NCI-H526 (cell line): ENCODE measurements at places on chromosomes 7 and 10.

DNA sequence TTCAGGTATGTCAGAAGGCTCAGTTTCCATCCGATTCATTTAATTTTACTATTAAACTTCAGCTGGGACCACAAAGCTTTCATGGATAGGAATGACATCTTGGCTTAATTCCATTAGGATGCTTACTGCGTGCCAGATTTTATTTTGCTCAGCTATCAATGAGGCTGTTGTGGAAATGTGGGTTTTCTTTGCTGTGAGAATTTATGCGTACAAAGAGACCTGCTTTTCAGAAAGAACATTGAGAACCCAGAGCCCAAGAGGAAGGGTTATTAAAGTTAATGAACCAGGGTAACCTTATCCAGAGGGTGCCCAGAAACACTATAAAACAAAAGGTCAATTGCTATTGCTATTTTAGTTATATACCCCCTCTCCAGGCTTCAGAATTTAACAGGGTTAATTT is 98.3 kb downstream of the MKLN1 start:
- no peak for DNase-seq

GRCh38 chr10:93110472-93111146 is 36.9 kb downstream of the CYP26A1 start:
- no peak for DNase-seq

DNA sequence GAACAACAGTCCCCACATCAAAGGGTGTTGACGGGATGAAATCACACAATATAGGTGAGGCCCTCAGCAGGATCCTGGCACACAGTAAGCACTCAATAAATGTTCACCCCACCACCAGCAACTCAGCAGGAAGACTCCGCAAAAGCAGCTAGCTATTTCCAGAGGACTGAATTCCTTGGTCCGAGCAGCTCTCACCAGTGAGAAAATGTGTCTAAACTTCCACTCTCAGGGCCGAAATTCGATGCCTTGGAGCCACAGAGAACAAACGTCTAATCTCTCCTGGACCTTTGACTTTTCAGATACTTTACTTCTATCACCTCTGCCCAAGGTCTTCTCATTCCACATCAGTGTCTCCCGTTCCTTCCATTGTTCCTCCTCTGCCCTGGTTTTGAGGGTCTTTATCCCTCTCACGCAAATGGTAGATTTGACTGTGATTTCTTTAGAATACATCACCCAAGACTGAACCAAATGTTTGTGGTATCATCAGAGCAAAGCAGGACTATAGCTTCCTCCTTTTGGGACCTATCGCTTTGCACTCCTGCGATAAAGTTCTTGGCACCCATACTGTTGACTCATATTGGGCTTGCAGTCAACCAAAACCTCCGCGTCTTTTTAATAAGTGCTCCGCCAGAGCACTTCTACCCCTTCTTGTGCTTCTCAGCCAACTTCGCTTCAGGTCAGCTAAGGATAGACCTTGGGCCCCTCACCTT is 903 bp upstream of the NT5C2 start:
- no peak for DNase-seq

- DNase-seq: peak; percentile 97
These were observed 155.3 kb upstream of the ZMIZ1 start for GRCh38 chr10:78913219-78914059.
